ENCODE measurements at places on chromosomes 6 and 20. TPM values are rescaled to one million over a fixed set of nuclear protein-coding genes. Genes with fewer than 3 reads are reported as not detected.

DZANK1 gene
- 3.0 TPM for total RNA-seq

DPPA5 gene
- not detected for total RNA-seq

GSTA4 gene
- 10.9 TPM for total RNA-seq

ZNF76 gene
- total RNA-seq = 13.5 TPM

UBR2 gene
- 22.2 TPM for total RNA-seq

ADGRF1 gene
- 0.05 TPM for total RNA-seq

FBXO5 gene
- 6.1 TPM for total RNA-seq

BAK1 gene
- 54.8 TPM for total RNA-seq

MAFB gene
- 2.9 TPM for total RNA-seq

DNA sequence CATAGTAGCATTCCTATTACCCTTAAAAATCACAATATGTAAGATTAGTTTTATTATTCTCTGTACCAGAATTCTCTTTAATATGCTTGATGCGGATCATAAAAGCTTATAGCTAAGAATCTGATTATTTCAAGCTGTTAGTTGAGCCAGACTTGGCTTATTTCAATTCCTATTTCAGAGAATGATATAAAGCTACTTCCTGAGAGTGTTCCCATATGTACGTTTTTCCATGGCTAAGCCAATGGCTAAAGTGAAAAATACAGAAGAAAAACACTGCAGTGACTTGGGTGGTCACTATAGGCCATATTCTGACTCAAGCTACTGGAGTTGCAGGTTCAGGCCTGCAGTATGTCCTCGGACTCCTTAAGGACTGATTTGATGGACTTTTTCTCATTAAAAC lies 97.9 kb upstream of the EEF1E1 start:
- H3K4me1 ChIP-seq = no peaks in the 10 kb centered on the region
- H3K36me3 ChIP-seq = no peaks in the 10 kb centered on the region
- DNase-seq = no peak
- no peak overlapping the region for H3K27ac ChIP-seq
- no peaks in the 10 kb centered on the region for H3K27me3 ChIP-seq

- DNase-seq = peak; percentile 97
- H3K27me3 ChIP-seq = no peaks in the 10 kb centered on the region
- H3K36me3 ChIP-seq = no peaks in the 10 kb centered on the region
- H3K27ac ChIP-seq = peak overlapping the region; percentile 99
- peak overlapping the region; percentile 36 for H3K4me3 ChIP-seq
- H3K4me1 ChIP-seq = peaks cover 38% of the 10 kb centered on the region
Measured at GRCh38 chr6:41697861-41698781, 37.3 kb downstream of the TFEB start.

GRCh38 chr6:132446141-132446854 lies 45.0 kb upstream of the MOXD1 start:
- H3K36me3 ChIP-seq = no peaks in the 10 kb centered on the region
- H3K27me3 ChIP-seq = no peaks in the 10 kb centered on the region
- peak overlapping the region; percentile 56 for H3K27ac ChIP-seq
- no peak for DNase-seq

- H3K27ac ChIP-seq = no peak overlapping the region
- no peaks in the 10 kb centered on the region for H3K36me3 ChIP-seq
- no peaks in the 10 kb centered on the region for H3K27me3 ChIP-seq
- no peak overlapping the region for H3K4me3 ChIP-seq
Measured at GRCh38 chr20:4134355-4134834, 119.0 kb upstream of the RNF24 start.

DNA sequence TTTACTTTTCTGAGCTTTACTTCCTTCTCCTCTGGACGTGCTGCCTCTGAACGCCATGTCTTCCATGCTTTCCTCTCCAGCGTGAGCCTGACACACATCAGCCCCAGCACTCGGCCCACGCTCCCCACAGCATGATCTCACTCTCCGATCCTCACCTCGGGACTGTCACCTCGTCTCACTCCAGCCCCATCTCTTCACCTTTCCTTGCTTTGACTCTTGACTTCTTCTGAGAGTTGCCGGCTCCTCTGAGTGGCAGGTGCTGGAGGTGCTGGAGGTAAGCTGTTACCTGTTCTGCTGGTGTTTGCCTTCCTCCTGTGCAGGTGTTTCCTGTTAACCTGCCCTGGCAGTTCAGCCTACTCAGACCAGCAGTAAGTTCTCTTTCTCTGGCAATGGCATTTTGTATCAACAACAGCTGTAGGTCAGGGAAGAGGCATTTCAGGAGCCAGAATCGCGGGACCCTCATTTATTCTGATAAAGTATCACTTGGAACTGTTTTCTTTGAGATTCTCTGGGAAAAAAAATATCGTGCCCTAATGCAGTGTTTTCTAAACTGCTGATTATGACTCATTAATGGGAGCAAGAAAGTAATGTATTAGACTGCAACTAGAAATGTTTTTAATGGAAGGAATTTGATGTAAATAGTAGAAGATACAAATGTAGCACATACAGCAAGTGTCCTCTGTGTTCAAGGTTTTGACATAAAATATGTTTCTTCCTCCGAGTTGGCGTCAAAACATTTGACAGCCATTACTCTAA lies 106.5 kb downstream of the ARID1B start:
- H3K4me1 ChIP-seq = peaks cover 4% of the 10 kb centered on the region
- no peak overlapping the region for H3K27ac ChIP-seq
- no peak for DNase-seq
- H3K4me3 ChIP-seq = no peak overlapping the region
- no peaks in the 10 kb centered on the region for H3K27me3 ChIP-seq
- H3K36me3 ChIP-seq = no peaks in the 10 kb centered on the region

DNA sequence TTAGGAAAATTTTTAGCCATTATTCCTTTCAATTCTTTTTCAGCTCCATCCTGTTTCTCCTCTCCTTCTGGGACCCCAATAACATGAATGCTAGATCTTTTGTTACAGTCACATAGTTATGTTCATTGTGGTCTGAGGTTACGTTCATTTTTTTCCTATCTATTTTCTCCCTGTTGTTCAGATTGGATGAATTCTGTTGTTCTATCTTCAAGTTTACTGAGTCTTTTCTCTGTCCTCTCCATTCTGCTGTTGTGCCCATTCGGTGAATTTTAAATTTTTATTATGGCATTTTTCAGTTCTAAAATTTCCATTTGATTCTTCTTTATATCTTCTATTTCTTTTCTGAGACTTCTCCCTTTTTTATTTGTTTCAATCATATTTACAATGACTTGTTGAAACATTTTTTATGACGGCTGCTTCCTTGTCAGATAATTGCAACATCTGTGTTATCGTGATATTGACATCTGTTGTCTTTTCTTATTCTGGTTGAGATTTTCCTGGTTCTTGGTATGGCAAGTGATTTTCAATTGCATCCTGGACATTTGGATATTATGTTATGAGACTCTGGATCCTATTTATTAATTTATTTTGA lies 12.6 kb upstream of the DDR1 start:
- no peaks in the 10 kb centered on the region for H3K27me3 ChIP-seq
- DNase-seq = no peak
- H3K4me1 ChIP-seq = peaks cover 5% of the 10 kb centered on the region
- no peaks in the 10 kb centered on the region for H3K36me3 ChIP-seq
- H3K27ac ChIP-seq = no peak overlapping the region

GRCh38 chr6:163309491-163310026 lies 105.0 kb upstream of the QKI start:
- H3K27ac ChIP-seq = peak overlapping the region; percentile 84
- H3K4me3 ChIP-seq = no peak overlapping the region
- H3K27me3 ChIP-seq = no peaks in the 10 kb centered on the region
- H3K4me1 ChIP-seq = peaks cover 28% of the 10 kb centered on the region
- H3K36me3 ChIP-seq = no peaks in the 10 kb centered on the region
- peak; percentile 46 for DNase-seq

DNA sequence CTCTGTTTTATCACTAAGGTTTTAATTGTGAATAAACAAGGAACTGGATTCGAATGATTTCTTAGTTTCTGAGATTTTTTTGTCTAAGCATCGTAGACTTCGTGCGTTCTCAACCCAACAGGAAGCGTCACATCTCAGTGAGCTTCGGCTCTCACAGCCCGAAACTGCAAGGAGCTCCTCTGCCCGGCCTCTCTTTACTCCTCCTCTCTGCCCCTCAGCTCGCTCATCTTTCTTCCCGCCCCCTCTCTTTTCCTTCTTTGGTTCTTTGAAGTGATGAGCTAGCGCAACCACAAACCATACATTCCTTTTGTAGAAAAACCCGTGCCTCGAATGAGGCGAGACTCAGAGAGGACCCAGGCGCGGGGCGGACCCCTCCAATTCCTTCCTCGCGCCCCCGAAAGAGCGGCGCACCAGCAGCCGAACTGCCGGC lies 480 bp upstream of the NT5E start:
- H3K36me3 ChIP-seq = peaks cover 3% of the 10 kb centered on the region
- peak overlapping the region; percentile 88 for H3K27ac ChIP-seq
- no peaks in the 10 kb centered on the region for H3K27me3 ChIP-seq
- peak overlapping the region; percentile 89 for H3K4me3 ChIP-seq
- H3K4me1 ChIP-seq = peaks cover 34% of the 10 kb centered on the region

DNA sequence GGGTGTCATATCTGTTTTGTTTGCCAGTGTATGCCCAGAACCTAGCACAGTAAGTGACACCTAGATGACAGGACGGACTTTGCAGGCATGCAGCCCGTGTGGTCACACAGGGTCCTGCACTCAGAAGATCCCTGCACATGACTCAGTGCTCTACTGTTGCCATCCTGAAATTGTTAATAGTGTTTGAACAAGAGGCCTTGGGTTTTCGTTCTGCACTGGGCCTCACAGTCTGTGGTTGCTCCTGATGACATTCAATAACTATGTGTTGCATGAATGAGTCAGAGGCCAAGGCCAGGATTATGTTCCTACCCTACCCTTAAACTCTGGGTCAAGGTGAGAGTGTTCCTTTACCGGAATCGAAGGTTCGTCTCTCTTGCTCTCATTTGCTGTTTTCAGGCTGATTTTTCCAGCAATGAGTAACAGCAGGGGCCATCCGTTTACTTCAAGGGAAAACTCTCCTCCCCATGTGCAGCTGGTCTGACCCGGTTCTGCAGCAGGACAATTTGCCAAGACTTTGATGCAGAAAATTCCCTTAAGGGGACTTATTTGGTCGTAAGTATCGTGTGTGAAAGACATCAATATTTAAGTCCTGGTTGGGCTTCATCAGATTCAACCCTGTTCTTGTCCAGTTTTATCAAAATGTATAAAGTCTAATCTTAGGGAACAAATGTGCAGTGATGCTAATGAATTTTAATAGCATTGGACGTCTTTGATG lies 13.0 kb upstream of the PFDN4 start:
- no peaks in the 10 kb centered on the region for H3K4me1 ChIP-seq
- H3K27me3 ChIP-seq = no peaks in the 10 kb centered on the region
- DNase-seq = peak; percentile 18

DNA sequence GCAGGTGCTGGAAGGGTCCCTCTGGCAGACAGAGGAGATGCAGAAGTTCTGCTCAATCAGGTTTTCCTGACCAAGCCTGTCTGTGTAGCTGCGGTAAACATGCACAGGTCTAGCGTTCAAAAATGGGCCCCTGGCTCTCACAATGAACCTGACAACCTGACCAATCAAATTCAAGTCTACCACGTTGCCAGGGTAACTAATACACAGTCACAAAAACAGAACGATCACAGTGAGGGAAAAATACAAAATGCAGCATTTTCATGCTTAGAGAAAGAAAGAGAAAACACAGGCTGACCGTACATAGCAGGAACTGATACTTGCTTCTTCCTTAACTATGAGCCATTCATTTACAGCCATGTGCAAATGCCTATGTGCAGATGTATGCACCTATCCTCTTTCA lies 353.1 kb upstream of the TSHZ2 start:
- no peaks in the 10 kb centered on the region for H3K36me3 ChIP-seq
- H3K4me3 ChIP-seq = no peak overlapping the region
- H3K4me1 ChIP-seq = no peaks in the 10 kb centered on the region
- H3K27ac ChIP-seq = no peak overlapping the region

- H3K27me3 ChIP-seq = no peaks in the 10 kb centered on the region
- H3K27ac ChIP-seq = no peak overlapping the region
Measured at GRCh38 chr6:149173222-149173621, 144.3 kb upstream of the TAB2 start.

- DNase-seq = no peak
- no peaks in the 10 kb centered on the region for H3K36me3 ChIP-seq
- peak overlapping the region; percentile 86 for H3K27ac ChIP-seq
- no peak overlapping the region for H3K4me3 ChIP-seq
Measured at GRCh38 chr6:144416244-144416643, 131.1 kb downstream of the UTRN start.

DNA sequence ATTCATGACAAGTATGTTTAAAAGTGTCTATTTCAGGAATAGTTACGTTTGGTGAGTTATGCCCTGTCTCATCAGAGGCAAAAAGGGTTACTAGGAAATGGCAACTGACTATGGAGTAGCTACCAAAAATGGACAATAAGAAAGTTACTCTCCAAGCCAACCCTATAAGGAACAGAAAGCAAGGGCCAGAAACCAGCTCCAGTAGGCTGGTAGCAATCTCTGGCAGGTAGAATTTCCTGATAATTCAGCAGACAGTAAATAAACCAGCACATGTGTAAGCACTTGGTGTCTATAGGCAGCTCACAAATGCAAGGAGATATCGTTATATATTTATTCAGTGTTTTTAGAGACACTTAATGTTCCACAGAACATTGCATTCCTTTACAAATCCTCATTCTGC lies 20.3 kb downstream of the SOX4 start:
- no peak for DNase-seq
- no peaks in the 10 kb centered on the region for H3K27me3 ChIP-seq
- no peak overlapping the region for H3K27ac ChIP-seq
- no peaks in the 10 kb centered on the region for H3K36me3 ChIP-seq

DNA sequence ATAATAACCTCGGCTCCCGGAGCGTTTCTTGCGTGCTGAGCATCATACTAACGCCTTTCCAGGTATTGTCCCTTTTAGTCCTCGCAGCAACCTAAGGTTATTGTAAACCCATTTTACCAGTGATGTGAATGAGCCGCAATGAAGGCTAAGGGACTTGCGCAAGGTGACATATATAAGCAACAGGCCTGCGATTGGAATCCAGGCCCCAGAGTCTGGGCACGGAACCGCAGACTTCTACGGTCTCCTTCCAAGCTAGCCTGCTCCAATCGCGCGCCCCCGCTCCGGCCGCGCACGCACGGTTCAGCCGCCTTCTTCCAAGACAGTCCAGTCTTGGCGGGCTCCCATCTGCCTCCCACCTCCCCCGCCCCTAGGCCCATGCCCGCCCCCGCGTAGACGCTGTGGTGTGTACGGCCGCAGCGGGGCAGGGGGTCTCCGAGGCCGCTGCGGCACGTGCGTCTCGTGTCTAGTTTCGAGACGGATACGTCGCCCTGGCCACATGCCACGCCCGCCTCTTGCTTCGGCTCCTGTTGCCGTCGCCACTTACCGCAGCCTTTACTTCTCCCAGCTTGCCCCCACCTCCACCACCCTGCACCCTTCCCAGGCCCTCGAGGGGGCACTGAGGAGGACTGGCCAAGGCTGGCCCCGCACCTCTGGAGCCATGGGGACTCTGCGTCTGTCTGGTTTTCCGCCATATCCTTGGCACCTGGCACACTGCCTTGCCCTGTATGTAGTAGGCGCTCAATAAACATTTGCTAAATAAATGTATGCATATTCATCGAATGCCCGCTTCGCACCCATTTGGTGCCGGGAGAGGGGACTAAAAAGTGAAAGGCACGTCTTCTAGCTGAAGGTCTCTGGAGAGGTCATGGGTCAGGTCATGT lies 855 bp upstream of the GFOD1 start:
- H3K36me3 ChIP-seq = no peaks in the 10 kb centered on the region
- no peaks in the 10 kb centered on the region for H3K27me3 ChIP-seq
- peaks cover 11% of the 10 kb centered on the region for H3K4me1 ChIP-seq
- H3K27ac ChIP-seq = no peak overlapping the region

GRCh38 chr20:63686094-63686491 lies 10.4 kb upstream of the TNFRSF6B start:
- DNase-seq = no peak
- no peaks in the 10 kb centered on the region for H3K36me3 ChIP-seq
- H3K27me3 ChIP-seq = no peaks in the 10 kb centered on the region
- no peak overlapping the region for H3K4me3 ChIP-seq
- peak overlapping the region; percentile 74 for H3K27ac ChIP-seq
